SW480 (cell line): ENCODE measurements at places on chromosomes 5 and 9.

- no peak for DNase-seq
Observed at GRCh38 chr5:54589786-54590185, 72.2 kb downstream of the SNX18 start.

DNA sequence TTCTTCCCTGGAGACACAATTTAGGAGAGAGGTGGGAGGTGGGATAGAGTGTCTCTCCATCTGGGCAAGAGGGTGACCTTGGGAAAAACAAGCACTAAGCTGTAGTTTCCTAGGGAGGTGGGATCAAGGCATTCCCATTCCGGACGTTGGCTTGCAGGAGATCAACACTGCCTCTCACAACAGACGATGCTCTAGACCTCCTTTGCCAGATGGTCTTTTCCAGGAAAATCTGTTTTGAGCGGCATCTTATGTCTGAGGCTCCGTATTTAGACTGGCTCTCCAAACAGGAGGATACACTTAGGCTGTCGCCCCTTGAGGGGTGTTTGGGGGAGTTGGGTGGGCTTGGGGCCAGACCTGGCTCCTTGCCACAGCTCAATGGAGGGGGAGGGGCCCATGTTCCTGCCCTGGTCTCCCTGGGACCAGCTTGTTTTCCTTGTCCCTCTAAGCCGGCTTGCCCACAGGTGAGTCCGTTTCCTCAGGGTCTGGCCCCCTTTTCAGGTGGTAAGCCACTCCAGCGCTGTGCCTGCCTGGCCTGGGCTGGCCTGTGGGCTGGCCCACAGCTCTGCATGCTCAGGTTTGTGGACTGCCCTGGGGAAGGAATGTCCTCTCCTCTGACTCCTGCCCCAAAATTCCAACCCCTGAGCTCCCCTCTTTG, 2.4 kb downstream of the PSD2 start:
- DNase-seq, result no peak

DNA sequence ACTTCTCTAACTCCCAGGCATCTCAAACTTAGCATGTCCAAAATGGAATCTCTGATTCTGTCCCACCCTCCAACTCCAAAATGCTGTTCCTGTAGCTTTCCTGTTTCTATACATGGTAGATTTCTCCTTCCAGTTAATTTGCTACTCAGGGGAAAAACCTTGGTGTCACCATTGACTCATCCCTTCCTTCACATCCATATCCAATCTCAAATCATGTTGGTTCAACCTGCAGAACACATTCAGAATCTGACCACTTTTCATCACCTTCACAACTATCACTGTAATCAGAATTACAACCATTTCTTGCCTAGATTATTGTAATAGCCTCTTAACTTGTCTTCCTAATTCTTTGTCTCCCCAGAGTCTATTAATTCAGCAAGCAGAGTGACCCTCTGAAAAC, 10.8 kb downstream of the RIOK2 start:
- no peak for DNase-seq

- DNase-seq, result peak; percentile 94
Observed at GRCh38 chr5:174532455-174533453, 191.6 kb upstream of the MSX2 start.

DNA sequence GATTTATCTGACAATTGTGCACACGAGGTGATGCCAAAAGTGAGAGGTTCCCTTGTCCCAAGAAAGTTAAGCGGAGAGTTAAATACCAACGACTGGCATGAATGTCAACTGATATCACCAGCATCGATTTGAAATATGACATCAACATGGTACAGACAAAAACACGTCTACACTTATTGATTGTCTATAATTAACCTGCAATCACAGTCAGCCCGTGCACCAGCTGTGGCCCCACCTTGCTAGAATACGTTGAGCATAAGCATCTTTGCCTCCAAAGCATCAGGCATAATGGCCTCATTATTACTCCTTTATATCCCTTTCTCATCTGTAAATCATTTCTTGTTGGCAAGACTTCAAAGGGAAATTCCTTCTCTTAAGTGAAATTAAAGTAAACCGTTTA, 625.4 kb downstream of the IRX1 start:
- DNase-seq, result peak; percentile 39

DNA sequence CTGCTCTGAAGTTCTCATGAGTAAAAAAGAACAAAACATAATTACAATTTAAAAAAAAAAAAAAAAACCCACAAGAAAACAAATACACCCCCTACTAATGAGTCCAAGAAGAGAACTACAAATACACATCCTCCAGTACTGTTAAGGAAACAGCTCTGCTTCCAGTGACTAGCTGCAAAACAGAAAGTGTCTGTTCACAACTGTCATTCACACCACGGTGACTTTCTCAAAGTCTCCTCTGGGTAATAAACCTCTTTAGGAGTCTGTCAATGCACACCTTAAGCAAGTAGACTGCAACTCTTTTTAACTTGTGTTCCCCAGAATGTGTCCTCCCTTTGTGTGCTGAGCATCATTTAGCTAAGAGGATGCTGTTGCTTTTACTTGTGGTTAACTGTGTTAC, 6.2 kb downstream of the REEP5 start:
- DNase-seq, result no peak

GRCh38 chr5:113330533-113331208, 104.1 kb downstream of the TSSK1B start:
- DNase-seq, result peak; percentile 68

DNA sequence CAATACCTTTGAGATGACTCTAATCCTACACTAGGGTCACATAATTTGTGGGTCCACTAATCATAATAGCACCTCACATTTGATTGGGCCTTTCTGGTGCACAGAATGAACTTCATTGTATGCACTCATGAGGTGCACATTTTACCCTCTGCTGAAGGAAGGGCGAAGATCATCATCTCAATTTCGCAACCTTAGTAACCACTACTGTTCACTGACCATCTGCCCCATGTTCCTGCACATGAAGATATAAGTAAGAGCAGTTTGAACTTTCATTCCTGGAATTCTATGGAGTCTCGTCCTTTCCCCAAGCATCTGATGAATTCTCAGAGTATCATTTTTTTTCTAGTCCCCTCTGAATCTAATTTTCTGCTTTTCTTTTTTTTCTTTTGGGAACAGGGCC, 21.2 kb downstream of the GAS1 start:
- DNase-seq, result no peak

DNA sequence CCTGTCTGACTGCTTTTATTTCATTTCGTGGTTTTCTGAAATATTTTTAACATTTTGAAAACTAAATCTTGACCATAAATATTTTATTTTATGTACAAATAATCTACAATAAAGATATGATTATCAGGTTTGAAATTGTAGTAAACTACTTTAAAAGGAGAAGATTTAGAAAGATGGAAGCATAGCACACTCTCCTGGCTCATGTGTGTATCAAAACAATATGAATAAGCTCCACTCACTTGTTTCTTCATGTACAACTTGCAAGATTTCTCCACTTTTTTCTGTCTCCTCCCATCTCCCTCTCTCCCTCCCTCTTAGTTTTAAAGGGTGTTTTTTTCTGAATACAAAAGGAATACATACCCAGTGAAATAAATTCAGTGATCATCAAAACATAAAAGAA, 15.4 kb upstream of the VPS13A start:
- DNase-seq, result no peak

GRCh38 chr9:19441730-19442129, 32.9 kb downstream of the ACER2 start:
- DNase-seq, result no peak

DNA sequence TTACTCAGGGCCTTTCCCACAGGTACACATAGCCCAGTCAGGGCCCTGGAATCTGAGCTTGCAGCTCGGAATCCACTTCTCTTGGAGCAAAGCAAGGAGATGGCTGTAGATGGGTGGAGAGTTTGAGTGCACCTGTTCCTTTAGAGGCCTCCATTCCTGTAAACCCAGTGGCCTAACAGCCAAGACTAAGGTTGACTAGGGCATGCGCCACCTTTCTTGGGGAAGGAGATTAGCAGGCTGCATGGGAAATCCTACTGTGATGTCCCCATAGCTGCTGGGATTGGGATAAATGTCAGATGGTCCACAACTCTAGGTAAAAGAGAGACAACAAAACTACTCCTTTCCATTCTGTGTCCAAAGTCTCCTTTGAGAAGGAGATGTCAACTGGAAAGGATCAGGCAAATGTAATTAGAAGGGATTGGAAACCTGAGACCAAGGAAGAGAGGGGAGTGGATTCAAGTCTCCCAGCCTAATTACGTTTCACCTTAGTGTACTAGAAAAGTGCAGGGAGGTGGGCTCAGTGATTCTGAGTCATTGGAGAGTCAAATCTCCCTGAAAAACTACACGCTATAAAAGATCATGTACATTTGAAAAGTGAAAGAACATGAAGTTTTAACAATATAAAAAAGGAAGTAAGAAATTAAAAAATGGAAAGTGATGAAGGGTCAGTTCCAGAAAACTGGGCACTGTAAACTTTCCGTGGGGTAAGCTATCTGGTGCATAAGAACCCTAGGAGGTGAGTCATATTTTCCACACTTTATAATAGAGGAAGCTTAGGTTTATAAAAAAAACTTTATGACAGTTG, 104.2 kb downstream of the SEC61B start:
- no peak for DNase-seq

GRCh38 chr5:58462154-58462553, 2.3 kb upstream of the PLK2 start:
- DNase-seq, result peak; percentile 86

DNA sequence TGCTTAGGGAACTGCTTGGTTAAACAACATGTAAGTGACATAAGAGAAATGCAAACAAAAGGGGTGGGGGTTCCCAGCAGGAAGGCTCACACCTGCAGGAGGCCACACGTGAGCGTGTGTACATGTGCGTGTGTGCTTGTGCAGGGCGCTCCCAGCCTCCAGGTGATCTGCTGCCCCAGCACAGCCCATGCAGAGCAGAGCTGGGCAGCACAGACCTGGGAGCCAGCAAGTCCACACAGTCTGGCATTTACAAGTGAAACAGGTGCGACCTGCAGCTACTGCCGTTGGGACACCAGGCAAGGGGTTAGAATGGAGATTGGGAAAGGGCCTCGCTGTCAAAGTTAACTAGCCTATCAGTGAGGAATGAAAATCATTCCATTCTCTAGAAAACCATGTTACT, 41.8 kb downstream of the GRAMD2B start:
- DNase-seq, result no peak
